Suprapubic skin (tissue), 4 donors: ENCODE measurements at places on chromosomes 16 and 17.

DNA sequence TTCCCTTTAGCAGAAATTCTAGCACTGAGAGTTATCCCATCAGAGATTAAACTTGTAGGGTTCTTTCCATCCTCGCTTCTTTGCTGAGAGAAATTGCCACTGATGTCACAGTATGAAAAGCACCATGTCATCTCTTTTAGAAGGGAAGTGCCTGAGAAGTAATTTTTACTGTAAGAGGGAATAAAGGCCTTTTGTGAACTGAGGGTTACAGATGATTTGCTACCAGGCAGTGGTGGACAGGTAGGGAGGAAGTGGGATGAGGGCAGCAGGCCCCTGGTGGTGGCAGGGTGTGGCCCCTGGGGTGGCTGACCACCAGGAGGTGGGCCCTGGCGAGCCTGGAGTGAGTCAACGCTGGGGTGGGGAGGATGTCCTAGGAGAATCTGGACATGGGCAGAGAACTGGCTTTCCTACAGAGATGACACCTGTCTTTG lies 6.4 kb upstream of the MILR1 start:
- no peak for DNase-seq

DNA sequence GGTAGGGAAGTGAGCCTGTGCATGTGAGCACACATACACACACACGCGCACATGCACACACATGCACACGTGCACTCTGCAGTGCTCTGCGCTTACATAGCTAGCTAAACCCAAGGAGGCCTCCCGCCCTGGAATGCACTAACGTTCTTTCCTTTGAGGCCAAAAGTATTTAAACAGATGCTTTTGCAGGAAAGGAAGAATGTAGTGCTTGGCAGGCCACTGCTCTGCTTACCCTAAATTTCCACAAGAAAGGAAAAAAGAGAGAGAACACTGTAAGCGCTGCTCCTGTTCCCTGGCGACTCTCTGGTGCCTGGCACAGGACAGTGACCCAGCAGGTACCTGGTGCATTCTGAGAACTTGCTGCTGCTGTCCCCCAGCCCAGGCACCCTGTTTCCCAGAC lies 31.3 kb upstream of the MRPS23 start:
- DNase-seq: no peak

- DNase-seq: no peak
Measured at GRCh38 chr17:71970312-71970711, 150.5 kb upstream of the SOX9 start.

DNA sequence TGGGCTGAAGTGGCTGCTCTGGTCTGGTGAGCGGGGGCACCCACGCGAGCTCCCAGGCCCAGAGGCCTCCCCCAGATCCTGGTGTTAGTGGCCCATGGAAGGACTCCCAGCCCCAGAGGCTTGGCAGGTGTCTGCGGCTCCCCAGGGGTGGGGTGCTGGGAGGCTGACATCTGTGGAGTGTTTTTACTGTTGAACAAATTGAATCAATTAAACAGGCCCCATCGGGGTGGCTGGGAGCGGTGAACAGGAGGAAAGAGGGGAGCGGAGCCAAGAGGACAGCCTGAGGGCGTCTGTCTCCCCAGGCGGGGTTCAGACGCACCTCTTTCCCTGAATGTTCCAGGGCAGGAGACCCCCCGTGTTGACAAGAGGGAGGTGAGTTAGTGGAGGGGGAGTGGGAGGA lies 29.9 kb downstream of the ACTG1 start:
- DNase-seq: peak; percentile 67

GRCh38 chr17:60087882-60088669 lies 9.4 kb upstream of the HEATR6 start:
- no peak for DNase-seq

DNA sequence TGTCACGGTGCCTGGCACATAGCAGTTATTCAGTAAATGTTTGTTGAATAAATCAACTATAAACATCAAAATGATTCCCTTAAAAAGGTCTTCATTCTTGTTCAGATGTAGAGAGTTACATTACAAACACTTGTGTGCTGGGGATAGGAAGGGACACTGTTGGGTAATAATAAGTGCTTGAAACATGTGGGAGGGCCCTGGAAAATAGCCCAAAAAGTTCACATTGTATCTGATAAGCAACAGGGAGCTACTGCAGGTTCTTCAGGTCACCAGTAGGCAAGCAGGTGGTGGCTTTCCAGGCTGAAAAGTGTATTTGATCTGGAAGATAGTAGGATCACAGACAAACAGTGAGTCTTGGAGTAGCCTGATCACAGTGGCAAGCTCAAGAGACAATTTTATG lies 19.0 kb upstream of the ZNF652 start:
- no peak for DNase-seq

DNA sequence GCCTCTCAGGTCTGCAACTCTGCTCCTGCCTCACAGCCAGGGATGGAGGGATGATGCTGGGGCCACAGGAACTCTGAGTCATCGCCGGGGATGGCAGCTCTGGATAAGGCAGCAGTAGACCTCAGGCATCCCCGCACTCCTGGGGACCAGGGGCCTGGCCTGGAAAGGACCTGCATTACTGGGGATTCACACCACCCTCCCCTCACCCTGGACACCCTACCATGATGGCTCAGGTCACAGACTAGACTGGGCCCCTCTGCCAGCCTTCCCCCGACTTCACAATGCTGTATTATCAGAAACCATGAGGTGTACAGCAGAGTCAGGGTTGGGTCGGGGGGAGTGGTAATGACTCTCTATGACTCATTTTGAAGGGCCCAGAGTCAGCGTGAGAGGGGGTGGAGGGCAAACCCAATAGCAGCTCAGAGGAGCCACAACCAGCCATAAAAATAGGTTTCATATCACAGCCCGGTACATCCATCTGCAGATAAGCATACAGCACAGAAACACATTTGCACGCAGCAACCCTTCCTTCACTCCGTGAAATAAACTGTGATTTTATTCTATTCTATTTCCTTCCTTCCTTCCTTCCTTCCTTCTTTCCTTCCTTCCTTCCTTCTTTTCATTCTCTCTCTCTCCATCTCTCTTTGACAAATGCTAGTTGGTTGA lies 28.8 kb downstream of the DYNLRB2 start:
- no peak for DNase-seq

GRCh38 chr17:50163843-50164696 lies 1.7 kb upstream of the SGCA start:
- DNase-seq: no peak

DNA sequence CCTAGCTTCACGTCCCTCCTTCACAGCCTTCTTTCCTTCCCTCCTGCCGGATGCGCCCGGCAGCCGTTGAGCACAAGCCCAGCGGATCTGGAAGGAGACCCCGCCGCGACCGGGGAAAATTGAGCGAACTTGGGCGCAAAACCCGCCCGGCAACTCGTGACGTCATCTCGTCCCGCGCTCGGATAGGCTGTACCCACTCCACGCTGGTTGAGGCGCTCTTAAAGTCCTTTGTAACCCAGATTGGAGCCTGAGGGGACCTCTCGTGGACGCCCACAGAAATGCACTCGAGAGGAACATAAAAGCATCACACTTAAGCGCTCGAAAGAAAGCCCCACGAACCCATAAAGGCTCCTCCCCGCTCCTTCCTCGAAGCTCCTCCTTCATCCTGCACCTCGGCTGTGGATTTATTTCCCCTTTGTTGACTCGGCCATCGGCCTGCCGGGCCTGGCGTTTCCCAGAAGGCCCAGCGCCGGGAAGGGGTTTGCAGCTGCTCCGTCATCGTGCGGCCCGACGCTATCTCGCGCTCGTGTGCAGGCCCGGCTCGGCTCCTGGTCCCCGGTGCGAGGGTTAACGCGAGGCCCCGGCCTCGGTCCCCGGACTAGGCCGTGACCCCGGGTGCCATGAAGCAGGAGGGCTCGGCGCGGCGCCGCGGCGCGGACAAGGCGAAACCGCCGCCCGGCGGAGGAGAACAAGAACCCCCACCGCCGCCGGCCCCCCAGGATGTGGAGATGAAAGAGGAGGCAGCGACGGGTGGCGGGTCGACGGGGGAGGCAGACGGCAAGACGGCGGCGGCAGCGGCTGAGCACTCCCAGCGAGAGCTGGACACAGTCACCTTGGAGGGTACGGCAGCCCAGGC lies at the start of gene PSMD3:
Gene PSMD3 (plus strand): TSS at position 457 of the 856 bp plus-strand sequence. CDS start 164 bp downstream, at position 621.
- peak; percentile 99 for DNase-seq

DNA sequence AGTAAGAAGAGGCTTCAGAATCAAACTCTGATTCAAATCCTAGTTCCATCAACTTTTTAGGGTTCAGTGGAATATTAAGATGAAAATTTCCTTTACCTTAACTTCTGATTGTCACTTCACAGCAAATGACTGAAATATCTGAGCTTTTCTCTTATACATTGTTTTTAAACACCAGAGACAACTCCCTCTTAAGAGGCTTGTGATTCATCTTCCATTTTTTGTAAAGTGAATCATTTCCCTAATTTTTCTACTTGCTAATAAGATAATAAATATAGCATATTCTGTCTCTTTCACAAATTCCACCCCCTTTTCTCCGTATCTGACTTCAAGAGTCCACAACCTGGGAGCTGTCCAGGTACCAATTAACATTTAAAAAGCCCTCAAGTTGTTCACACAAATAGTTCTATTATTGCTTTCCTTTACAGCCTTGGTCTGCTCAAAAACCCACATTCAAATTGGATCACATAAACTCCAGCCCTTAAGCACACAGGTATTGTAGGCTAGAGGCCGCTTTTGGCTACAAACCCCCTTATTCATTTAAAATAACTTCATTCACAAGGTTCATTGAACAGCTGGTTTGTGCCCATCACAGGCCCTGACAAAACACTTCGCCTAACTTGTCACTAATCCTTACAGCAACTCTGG lies 14.1 kb upstream of the UTP6 start:
- no peak for DNase-seq

GRCh38 chr17:5642752-5643151 lies 58.4 kb upstream of the NLRP1 start:
- DNase-seq: no peak

- no peak for DNase-seq
Measured at GRCh38 chr17:53724726-53725125, 98.0 kb upstream of the KIF2B start.
